SW 1271 (cell line): ENCODE measurements at places on chromosomes 1 and 21.

DNA sequence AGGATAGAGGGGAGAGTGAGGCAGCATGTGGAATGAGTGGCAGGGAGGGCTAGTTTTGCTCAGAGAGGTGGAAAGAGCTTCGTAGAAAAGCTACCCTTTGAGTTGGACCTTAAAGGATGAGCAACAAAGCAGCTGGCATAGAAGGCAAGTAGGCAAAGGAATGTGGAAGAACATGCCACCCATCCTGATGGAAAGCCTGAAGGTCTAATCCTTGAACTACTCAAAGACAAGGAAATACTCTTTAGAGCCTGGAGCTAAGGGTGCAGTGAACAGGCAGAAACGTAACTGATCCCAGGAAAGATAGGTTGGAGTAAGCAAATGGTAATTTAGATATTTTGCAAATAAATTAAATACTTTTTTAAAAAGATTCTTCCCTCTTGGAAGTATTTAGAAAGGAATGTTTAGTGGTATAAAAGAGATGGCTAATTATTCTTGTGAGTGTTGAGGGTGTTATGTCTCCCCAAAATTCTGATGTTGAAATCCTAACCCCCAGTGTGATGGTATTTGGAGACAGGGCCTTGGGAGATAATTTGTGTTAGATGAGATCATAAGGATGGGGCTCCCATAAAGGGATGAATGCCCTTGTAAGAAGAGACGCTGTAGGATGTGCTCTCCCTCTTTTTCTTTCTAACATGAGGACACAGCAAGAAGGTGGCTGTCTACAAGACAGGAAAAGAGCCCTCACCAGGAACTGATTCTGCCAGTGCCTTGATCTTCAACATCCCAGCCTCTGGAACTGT is 308.1 kb upstream of the RUNX1 start:
- no peak for DNase-seq

- no peak for DNase-seq
Observed at GRCh38 chr1:156554971-156555370, 17.4 kb downstream of the IQGAP3 start.

GRCh38 chr1:67029472-67029871 is 24.5 kb downstream of the SLC35D1 start:
- no peak for DNase-seq

DNA sequence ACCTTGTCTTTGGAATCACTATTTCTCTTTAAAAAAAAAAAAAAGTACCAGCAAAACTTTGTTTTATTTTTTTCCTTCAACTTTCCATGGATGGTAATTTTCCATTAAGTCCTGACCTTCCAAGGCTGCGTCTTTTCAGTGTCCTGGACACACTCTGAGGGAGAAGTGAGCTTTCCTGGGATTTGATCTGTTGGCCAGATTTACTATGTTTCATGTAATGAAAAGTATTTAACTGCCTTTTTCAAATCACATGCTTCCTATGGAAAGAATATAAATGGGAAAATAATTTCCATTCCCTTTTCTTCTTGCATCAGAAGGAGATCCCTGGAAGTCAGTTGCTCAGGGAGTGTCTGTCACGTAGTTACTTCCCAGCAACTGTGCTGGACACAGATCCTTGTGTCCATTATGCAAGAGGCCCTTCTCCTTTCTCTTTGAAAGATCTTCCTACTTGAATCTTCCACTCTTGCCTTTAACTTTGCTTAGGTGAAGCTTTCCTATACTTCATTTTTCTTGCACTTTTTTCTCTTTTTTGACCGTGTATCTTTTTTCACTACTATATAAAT is 59.3 kb downstream of the CENPF start:
- DNase-seq, result no peak

DNA sequence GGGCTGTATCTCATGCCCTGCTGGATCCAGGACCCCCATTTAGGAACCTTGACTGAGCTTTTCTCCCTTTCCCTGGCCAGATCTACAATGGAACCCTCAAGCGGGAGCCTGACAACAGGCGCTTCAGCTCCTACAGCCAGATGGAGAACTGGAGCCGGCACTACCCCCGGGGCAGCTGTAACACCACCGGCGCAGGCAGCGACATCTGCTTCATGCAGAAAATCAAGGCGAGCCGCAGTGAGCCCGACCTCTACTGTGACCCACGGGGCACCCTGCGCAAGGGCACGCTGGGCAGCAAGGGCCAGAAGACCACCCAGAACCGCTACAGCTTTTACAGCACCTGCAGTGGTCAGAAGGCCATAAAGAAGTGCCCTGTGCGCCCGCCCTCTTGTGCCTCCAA is 29.8 kb downstream of the PKP1 start:
- no peak for DNase-seq

- no peak for DNase-seq
Observed at GRCh38 chr1:58718435-58718834, 18.6 kb upstream of the MYSM1 start.

- no peak for DNase-seq
Observed at GRCh38 chr1:224267925-224268324, 62.0 kb downstream of the NVL start.

- no peak for DNase-seq
Observed at GRCh38 chr1:28893403-28894102, 20.8 kb upstream of the EPB41 start.

DNA sequence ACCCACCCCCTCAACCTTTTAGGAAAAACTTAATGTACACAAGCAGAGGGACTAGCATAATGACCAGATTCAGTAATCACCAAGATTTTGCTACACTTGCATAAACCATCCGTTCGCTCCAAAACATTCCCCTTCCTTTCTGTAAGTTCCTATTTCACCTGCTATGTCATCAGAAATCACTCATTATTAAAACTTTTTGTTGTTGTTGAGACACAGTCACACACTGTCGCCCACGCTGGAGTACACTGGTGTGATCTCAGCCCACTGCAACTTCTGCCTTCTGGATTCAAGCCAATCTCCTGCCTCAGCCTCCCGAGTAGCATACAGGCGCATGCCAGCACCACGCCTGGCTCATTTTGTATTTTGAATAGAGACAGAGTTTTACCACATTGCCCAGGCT is 3.4 kb downstream of the MRPL20 start:
- DNase-seq, result no peak

GRCh38 chr1:233780049-233780448 is 124.4 kb upstream of the SLC35F3 start:
- no peak for DNase-seq

GRCh38 chr1:94045465-94046056 is 75.4 kb downstream of the ABCA4 start:
- DNase-seq, result peak; percentile 92

DNA sequence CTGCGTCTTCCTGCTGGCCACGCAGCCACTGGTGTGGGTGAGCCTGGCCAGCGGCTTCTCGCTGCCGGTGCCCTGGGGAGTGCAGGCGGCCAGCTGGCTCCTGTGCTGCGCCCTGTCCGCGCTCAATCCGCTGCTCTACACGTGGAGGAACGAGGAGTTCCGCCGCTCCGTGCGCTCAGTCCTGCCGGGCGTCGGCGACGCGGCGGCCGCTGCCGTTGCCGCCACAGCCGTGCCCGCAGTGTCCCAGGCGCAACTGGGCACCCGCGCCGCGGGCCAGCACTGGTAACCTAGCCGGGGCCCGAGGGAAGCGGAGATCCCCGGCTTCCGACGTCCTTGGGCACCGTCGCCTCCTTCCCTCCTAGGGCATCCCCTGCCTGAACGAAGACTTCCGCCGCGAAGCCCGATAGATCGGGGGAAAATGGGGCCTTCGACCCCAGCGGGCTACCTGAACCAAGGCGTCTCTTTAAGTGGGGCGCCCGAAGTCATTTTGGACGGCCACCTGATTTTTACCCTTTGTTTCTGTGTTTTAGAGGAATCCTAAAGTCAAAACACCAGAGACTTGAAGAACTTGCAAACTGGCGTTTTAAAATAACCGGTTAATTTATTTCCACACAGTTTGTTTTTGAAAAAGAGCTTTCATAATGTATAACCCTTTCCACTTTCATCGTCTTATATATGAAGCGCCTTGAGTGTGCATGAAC is 2.0 kb downstream of the GPR88 start:
- no peak for DNase-seq

DNA sequence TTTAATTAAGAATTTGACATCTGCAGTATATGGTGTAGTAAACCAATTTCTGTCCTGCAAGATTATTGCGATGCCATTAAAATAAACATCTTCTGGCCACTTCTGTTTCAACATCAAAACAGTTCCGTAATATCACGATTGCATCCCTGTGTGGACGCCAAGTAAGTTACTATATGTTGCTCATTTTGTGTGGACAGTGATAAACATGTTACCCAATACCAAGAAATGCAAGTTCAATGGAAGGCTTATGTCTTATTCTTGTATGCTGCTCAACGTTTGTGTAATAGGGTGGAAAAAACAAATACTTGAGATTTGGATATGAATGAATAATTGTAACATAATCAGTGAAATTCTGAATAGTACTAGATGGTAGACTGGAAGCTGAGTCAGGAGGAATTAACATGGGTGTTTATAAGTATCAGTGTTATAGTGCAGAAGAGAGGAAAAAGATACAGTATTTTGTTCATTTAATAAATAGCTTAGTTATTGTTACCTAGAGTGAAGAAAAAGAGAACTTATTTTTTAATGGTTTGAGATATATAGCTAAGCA is 15.2 kb downstream of the TTC3 start:
- DNase-seq, result no peak

- no peak for DNase-seq
Observed at GRCh38 chr1:147625362-147625995, 44.8 kb downstream of the ACP6 start.
